ENCODE measurements at places on chromosomes 11 and 22.

DNA sequence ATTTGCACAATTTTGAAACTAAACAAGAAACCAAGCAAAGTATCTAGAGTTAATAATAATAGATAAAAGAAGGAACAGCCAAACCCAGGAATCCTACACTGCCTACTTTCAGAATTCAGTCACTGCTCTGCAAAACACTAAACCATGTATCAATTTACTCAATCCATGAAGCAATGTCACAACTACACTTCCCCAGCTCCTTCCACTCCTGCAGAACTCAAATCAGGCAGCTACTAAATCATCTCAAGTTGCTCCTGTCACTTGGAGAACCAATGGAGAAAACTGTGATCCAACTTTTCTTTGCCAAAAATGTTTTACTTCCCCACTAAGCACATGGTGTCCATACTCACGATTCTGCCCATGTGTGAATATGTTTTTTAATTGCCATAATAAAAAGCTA lies 24.9 kb upstream of the C11orf58 start:
- no peak for DNase-seq

GRCh38 chr11:124917115-124917637 lies 1.9 kb upstream of the HEPN1 start:
- DNase-seq, result peak; percentile 37

GRCh38 chr22:27370269-27370668 lies 431.3 kb downstream of the MN1 start:
- no peak for DNase-seq

DNA sequence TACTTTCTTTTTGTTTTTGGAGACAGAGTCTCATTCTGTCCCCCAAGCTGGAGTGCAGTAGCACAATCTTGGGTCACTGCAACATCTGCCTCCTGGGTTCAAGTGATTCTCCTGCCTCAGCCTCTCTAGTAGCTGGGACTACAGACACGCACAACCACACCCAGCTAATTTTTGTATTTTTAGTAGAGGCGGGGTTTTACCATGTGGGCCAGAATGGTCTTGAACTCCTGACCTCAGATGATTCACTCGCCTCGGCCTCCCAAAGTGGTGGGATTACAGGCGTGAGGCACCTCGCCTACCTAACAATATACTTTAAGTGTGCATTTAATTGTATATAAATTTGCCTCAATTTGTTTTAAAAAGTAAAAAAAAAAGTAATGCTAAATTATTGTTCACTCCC lies 38.4 kb downstream of the GRK3 start:
- DNase-seq, result no peak

DNA sequence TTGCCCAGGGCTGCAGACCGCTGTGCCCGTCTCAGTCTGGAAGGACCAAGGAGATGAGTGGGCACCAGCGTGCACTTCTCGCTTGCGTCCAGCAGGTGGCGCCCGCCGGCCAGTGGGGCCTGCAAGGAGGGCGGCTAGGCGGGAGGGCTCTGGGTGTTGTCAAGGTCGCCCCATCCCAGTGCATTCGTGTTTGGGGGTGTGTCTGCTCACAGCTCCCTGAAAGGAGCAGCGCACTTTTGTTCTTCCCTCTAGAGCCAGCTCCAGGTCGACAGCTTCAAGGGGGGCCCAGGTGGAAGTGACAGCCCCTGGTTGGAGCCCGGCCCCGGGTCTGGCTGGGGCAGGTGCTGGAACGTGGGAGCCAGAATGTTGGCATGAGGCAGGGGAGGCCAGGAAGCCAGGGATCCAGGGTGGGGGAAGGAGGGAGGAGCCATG lies 23.4 kb upstream of the MPPED1 start:
- DNase-seq, result peak; percentile 82

GRCh38 chr11:134522782-134523570 lies 110.9 kb upstream of the B3GAT1 start:
- DNase-seq, result no peak

GRCh38 chr11:123241874-123242543 lies 47.0 kb upstream of the CLMP start:
- DNase-seq, result no peak

- DNase-seq, result no peak
Measured at GRCh38 chr11:58938398-58938797, 890 bp upstream of the GLYATL1 start.

- no peak for DNase-seq
Measured at GRCh38 chr11:120563703-120564572, 52.4 kb downstream of the GRIK4 start.

- DNase-seq, result peak; percentile 22
Measured at GRCh38 chr11:726278-727220, 20.5 kb downstream of the EPS8L2 start.

DNA sequence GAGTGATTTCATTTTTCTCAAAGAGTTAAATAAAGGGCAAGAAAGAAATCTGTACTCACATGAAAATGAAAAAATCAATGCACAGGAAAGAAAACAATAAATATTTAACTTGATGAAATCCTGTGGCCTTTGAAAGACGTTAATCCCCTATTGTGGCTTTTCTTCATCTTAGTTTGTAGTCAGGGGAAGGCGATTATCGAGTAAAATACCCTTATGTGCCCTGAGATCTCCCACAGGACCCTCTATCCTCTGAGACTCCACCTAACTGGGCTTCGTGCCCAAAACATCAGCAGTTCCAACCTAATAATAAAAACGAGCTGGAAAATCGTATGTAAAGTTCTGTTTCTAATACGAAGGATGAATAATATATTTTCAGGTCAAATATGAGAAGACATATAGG lies 208.2 kb upstream of the ZC3H12C start:
- DNase-seq, result no peak
